ENCODE measurements at places on chromosomes 11 and 22.

- peak; percentile 67 for DNase-seq
These were observed 25.3 kb downstream of the DUSP8 start for GRCh38 chr11:1546536-1547466.

DNA sequence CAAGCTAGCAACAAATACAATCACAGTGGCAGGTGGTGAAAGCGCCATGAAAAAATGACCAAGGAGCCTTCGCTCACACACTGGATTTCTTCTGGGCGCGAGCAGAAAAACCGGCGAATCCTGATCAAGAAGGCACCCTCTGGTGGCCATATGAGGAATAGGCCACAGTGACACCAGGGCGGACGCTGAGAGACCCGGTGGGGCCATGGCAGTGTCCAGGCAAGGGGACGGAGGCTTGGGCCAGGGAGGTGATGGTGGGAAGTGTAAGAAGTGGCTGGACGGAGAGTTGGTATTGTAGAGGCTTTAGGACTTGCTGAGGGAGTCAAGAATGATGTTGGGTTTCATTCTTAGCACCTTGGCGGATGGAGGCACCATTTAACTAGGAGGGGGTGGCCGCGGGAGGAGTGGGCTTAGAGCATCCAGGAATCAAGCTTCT lies 16.9 kb upstream of the RAC2 start:
- DNase-seq, result no peak

- no peak for DNase-seq
These were observed 742.8 kb downstream of the FAM181B start for GRCh38 chr11:81990659-81991443.

DNA sequence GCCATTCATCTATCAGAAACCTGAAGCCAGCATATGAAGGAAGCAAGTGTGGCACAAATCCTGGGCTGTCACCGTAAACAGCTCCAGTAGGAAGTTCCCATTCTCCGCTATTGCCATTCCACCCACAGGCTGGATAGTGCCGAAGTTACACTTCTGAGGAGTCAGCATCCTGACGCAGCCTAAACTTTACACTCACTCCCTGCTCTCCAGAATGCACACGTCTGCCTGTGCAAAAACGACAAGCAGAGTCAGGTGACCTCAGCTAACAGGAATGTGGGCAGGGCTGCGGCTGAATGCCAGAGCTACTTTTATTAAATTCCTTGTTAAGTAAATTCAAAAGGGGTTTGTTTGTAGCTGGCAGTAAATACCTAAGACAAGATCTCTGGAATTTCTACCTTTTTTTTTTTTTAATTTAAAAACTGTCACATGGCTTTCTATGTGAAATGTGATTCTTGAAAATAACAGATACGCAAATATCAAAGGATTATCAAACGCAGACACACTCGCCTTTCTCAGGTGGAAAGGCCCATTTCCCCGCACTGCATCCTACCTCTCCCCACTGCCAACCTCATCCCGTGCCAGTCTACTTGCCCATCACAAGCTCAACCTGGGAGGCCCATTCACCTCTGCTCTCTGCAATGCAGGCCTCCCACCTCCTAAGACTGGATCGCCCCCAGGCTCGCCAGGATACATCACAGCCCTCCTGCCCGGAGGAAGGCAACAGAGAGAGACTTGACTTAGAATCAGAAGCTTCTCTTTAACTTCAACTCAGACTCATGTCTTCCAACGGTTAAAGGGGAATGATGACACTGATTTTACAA lies 33.5 kb downstream of the NFRKB start:
- DNase-seq, result peak; percentile 50

GRCh38 chr11:33949252-33949913 lies 57.5 kb upstream of the LMO2 start:
- DNase-seq, result no peak

DNA sequence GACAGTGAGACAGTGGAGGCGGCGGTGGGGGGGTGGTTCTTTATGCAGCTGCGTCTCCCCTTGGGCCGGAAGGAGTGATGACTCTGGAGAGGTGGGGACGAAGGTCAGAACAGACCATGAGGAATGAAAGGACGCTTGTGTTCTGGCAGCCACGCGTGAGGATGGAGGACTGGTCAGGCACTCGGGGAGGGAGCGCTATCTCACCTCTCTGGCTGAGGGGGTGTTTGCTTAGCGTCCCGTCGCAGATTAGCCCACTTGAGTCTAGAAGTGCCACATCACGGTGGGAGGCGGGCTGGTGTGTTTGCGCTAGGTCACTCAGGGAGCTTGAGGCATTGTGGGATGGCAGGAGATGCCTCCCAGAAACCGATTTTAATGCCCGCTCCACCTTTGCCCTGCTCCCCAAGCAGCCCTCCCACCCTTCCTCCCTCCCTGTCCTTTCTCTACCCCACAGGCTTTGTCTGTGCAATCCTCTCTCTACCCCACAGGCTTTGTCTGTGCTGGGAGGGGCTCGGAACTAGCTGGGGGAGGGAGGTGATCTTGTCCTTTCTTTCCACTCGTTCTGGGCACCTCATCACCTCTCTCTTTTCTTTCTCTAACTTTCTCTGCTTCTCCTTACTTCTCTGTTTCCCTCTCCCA lies 97.8 kb downstream of the PKNOX2 start:
- no peak for DNase-seq

DNA sequence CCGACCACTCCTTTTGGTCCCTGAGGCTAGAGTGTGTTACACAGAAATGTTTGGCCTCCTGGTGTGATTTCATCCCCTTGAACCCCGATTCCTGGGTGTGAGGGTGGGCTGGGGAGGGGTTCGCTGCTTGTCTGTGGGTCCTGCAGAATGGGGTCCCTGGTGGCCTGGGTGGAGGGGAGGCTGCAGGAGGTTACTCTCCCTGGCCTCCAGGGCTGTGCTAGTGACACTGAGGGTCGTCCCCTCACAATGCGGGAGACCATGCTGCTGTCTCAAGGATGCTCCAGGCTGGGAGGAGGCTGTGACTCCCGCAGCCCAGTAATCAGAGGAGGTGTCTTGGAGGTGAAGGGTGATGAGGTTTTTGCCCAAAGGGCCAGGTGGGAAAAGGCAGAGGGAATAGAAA lies 17.0 kb upstream of the OMP start:
- DNase-seq, result peak; percentile 5

- no peak for DNase-seq
These were observed 12.6 kb upstream of the ANO1 start for GRCh38 chr11:70065318-70066135.

GRCh38 chr11:59667812-59668187 lies 1.0 kb downstream of the PATL1 start:
- no peak for DNase-seq

DNA sequence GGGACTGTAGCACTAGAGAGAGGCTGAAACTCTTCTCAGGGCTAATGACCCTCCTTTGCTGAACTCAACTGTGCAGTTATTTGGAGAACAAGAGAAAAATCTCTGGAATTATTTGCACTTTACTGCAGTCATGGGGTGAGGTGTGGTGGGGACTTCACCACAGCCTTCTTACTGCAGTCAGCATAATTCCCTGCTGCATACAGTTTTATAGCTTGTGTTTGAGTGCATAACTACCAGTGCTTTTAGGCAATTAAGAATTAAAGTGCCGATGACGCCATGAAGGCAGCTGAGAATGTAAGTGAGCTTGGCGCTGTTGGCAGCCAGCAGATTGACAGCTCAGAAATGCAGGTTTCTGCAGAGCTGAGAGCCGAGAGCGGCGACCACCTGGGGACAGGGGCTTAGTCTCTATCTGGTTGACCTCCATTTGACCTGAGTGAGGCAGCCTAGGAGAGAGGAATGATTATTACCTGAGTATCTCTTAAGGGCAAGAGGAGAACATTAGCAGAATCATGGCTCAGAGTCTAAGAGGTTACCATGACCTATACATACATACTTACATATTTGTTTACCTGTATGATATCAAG lies 830.0 kb downstream of the NTM start:
- no peak for DNase-seq

- DNase-seq, result peak; percentile 64
These were observed 17.5 kb downstream of the KCNJ5 start for GRCh38 chr11:128908391-128909246.

DNA sequence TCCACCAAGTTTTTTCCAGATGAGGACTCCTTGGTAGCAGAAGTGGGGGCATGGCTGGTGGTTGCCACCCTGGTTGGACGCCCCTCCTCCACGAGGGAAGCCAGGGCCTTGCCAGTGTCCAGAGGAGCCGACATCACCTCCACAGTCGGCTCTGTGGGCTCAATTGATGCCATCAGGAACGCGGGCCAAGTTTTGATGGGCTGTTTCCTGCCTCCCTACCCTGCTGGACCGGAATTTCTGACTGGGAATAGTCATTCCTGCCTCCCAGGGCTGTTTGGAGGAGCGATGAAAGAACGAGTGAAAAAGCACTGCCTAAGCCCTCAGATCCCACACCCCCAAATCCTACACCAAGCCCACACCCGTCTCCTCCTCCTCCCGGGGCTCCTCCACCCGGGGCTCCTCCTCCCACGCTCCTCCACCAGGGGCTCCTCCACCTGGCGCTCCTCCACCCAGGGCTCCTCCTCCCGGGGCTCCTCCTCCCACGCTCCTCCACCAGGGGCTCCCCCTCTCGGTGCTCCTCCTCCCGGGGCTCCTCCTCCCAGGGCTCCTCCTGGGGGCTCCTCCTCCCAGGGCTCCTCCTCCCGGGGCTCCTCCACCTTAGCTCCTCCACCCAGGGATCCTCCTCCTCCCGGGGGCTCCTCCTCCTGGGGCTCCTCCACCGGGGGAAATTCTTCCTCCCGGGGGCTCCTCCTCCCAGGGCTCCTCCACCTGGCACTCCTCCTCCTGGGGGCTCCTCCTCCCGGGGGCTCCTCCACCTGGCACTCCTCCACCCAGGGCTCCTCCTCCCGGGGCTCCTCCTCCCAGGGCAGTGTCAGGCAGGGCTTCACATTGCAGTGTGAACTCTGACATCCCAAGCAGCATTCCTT lies 10.0 kb upstream of the PRR5 start:
- DNase-seq, result no peak

- peak; percentile 51 for DNase-seq
These were observed 776 bp downstream of the NLRX1 start for GRCh38 chr11:119169282-119169719.

- no peak for DNase-seq
These were observed at the start of gene TMEM151A for GRCh38 chr11:66291706-66292542. Gene TMEM151A (plus strand): TSS chr11:66291894. CDS start chr11:66292014, 120 bp downstream.

- no peak for DNase-seq
These were observed 60.6 kb downstream of the MED15 start for GRCh38 chr22:20567993-20568417.

DNA sequence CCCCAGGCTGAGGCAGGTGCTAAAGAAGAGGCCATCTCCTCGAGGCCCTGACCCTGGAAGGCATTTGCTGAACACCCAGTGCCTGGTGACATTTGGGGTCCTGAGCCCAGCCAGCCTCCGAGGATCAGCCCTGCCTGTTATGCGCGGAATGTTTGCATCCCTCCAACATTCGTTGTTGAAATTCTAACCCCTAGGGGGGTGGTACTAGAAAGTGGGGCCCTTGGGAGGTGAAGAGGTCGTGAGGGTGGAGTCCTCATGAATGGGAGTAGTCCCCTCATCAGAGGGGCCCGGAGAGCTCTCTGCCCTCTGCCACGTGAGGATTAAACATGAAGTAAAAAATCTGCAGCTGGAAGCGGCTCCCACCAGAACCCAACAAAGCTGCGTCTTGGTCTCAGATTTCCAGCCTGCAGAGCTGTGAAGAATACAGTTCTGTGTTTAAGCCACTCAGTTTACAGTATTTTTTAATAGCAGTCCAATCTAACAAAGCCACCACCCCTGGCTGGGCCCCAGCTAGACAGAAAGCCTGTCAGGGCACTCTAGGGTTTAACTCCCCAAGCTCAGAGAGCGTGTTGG lies 35.3 kb upstream of the SEPTIN5 start:
- DNase-seq, result no peak

DNA sequence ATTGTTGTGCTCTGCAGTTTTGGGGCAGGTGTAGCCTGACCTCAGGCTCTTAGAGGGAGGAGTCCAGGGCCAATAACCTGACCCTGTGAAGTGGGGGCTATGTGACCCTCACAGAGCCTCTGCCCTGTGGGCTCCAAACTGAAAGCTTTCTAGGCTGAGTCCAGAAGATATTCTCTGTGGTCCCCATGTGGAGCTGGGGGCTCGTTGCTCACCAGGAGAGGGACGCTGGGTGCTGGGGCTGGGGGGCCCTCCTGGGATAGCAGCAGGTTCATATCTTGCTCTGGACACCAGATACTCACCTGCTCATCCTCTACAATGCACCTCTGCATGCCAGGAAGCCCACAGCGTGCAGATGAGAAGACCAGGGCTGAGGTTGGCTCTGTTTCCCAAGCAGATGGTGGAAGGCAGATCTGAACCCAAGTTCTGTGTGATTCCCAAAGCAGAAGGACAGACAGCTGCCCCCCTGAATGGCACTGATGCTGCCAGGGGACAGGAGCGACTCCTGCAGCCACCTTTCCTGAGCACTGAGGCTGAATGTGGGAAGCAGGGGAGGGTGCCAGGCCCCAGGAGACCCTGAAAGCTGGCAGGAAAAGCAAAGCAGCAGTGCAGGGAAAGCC lies 1022.0 kb downstream of the TBC1D22A start:
- peak; percentile 4 for DNase-seq

DNA sequence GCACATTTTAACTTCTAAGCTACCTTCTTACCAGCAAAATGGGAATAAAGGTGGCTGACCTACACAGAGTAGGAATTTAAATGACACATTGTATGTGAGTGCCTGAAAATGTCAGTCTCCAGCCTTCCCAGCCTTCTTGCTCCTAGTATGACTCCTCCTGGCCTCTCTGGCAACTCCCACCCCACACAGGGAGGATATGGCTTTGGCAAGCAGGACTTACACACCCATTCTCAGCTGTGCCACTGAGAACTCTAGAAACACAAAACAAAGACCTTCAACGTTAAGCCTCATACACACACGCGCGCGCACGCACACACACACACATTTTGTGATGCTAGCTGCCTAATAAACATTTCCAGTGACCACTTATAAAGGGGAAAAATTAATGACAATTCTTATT lies 65.8 kb downstream of the PACSIN2 start:
- no peak for DNase-seq

GRCh38 chr11:122343210-122343609 lies 227.2 kb upstream of the BLID start:
- DNase-seq, result no peak

- DNase-seq, result no peak
These were observed 25.1 kb downstream of the PRDM11 start for GRCh38 chr11:45171550-45171949.

DNA sequence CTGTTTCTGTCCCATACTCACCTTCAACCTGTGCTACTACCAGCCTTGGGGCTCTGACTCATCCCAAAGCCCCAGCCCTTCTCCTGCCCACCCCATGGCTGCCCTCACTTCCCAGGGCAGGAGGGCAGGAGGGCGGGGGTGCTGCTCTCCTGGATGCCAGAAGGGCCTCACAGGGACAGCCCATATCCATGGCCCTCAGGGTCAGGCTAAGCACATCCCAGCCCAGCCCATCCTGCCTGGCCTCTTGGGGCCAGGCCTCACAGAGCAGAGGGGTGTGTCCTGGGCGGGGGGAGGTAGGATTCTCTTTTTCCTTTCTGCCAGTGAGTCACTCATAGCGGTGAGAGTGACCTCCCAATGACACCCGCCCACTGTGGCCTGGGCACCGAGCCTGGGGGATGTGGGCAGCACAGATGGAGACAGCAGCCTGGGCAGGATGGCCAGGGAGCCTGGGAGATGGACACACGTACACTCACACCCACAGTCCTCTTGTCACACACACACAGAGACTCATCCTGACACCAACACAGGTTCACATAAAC lies 2.4 kb downstream of the LTBP3 start:
- no peak for DNase-seq

Data from left colon (tissue), 2 donors.